A172 (cell line): ENCODE measurements at places on chromosomes 2 and 18.

DNA sequence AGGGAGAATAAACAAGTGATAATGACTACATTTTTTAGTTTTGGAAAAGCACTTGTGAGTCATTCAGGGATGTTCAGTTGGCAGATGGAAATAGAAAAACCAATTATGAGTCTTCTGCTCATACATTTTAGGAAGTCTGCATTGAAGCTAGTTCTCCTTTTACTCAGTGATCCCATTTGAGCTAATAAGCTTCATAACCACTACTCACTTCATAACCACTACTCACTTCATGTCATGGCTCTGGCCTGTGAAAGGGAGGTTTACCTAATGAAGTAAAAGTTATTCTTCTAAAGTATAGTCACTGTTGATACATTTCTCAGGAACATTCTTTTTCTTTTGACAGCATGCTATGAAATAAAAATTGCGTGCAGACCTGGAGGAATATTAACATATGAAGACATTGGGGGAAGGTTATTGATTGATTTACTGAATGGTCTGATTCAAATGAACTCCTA is 948.7 kb downstream of the TSN start:
- no peak for DNase-seq

- peak; percentile 30 for DNase-seq
These were observed 7.9 kb downstream of the CROCC2 start for GRCh38 chr2:240913810-240914644.

DNA sequence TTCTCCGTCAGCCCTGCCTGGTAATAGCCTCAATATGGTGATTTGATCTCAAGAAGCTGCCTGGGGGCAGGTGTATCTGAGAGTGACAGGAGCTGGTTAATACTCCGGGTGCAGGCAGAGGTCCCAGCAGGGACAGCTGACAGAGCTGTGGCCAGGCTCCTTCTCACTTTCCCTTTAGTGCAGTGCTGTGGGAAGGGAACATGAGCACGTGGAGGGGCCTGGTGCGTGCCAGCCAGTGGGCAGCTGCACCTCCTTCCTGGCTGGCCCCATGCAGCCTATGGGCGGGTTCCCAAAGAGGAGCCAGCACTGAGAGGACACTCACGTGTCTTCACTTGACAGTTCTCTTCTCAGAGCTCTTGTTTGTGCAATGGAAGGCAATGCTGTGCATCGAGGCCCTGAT is 9.1 kb downstream of the CNNM4 start:
- no peak for DNase-seq

DNA sequence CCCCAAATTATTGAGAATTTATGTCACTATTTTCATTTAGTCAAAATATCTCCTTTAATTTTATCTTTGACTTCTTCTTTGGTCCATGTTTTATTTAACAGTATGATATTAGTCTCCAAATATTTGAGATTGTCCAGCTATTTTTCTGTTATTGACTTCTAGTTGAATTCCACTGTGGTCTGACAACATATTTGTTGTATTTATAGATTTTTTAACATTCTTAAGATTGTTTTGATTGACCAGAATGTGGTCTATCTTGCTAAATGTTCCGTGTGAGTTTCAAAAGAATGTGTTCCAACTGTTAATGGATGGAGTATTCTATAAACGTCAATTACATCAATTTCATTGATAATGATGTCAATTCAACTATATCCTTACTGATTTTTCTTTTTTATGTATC is 1452.1 kb downstream of the SUCLG1 start:
- no peak for DNase-seq
